ENCODE measurements at places on chromosomes 6 and 20. TPM values are rescaled to one million over a fixed set of nuclear protein-coding genes. Genes with fewer than 3 reads are reported as not detected.

GRCh38 chr6:125550892-125551291, 198.5 kb upstream of the HEY2 start:
- no peak for DNase-seq

GRCh38 chr6:6593867-6594468, 5.4 kb downstream of the LY86 start:
- no peak for DNase-seq

GRCh38 chr20:2292416-2293110, 3.2 kb upstream of the TGM3 start:
- DNase-seq: no peak

- DNase-seq: no peak
Measured at GRCh38 chr6:56671160-56671559, 28.5 kb upstream of the DST start.

GRCh38 chr6:163324326-163324687, 90.2 kb upstream of the QKI start:
- no peak for DNase-seq

- no peak for DNase-seq
Measured at GRCh38 chr6:90193359-90193758, 103.3 kb downstream of the BACH2 start.

GRCh38 chr6:110778333-110778732, 36.9 kb downstream of the CDK19 start:
- no peak for DNase-seq

PI3 gene
- not detected for total RNA-seq

DNA sequence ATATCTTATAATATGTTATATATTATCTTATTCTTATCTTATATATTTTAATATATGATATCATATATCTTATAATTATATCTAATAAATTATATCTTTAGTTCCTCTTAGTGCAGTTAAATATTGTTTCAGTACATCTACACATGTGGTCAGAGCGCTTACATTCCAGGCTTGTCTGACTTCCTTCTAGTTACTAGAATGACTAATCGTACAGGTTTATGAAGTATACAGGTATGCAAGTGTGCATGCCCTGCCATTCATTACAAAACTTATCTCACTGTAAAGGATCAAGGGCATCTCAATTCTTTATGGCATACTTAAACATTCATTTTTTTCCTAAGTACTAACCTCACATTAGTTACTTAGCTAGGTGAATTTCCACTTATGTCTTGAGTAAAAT, 1278.0 kb upstream of the MAP3K7 start:
- DNase-seq: no peak

OTOR gene
- not detected for total RNA-seq

DNA sequence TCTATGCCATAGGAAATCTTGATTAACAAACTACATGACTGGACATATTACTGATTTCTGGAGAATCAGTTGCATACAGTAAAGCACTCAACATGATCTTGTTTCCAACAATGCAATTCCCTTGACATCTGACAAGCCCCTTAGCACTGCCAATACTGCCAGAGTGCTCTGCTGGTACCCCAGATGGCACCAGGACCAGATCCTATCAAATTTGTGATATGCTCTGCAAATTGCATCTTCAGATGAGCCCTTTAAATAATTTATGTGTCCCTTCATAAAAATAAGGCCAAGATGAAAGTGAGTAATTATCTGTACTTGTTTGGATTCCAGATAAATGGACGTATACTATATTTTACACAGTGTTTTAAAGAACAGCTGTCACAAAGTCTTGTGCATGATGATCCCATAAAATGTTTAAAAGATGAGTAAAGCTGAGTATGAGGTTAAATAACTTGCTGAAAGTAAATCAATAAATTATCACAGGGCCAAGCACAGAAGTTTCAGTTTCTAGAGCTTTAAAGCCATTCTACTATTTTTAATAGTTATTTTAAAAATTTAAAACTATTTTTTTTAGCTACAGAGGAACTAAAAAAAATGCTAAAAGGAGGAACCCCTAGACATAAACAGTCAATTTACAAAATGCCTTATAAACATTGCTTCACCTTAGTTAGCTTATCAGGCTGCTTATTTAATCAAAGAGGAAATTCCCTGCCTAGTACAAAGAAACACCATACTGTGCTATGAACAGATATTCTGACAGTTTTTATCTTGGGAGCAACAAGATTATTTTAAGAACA, 42.1 kb downstream of the NUDT3 start:
- no peak for DNase-seq

OOEP gene
- not detected for total RNA-seq

- no peak for DNase-seq
Measured at GRCh38 chr20:33103556-33103955, 24.1 kb downstream of the BPIFB4 start.

DNA sequence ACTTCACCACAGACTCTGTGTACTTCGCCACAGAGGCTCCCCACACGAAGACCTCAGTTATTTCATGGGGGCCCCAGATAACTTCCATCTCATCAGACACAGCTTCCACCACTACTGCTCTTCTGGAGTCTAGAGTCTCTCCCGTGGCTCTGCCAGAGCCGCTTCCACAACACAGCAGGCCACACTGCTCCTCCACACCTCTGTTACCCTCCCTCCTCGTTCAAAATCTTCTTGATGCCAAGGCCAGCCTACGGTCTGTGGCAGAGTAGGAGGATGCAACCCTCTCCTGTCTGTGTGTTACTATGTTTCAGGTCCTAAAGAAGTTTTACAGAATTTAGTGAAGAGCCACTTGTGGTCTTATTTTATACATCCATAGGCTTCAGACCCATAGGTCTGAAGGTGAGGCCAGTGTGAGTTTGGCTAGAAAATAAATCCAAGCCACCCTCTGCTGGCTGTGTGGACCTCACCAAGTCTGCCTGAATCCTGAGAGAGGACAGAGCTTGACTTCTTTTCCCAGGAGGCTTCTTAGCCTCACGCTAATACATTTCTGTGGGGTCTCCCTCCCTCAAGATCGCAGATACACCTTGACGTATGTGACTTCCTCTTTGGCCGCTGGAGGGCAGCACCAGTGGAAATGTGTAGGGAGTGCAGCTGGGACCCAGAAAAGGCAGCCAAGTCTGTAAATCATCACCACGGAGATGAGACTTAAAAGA, 197.7 kb downstream of the FAXC start:
- DNase-seq: no peak

VAPB gene
- 37.7 TPM for total RNA-seq

LHFPL5 gene
- total RNA-seq: not detected

GRCh38 chr20:13042458-13042794, 33.7 kb downstream of the SPTLC3 start:
- no peak for DNase-seq

- no peak for DNase-seq
Measured at GRCh38 chr6:112338166-112338709, 8.9 kb upstream of the RFPL4B start.

DNA sequence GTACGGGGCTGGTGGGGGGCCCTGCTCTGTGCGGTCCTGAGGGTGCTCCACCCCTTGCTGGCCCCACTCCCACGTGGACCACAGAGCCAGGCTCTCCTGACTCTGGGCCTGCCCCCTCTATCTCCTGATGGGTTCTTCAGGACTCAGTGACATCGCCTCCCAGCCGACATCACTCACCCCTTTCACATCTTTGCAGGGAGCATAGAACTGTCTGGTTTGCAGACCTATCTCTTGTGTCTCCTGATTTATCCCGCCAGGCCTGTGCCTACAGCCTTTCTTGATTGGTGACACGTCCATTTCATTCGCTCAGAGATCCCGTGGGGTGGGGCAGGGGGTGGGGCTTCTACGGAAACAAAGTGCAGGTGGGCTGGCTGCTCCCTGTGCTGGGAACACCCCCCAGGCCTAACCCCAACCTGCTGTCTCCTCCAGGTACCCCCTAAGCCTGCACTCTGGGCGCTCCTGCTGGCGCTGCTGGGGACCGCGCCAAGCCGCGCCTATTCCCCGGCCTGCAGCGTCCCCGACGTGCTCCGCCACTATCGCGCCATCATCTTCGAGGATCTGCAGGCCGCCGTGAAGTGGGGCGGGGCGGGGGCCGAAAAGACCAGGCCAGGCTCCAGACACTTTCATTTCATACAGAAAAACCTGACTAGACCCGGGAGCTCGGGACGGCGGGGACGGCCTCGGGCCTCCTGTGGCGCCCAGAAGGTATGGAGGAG, 1.7 kb downstream of the C20orf204 start:
- no peak for DNase-seq

GRCh38 chr6:33007831-33008400, 1.5 kb downstream of the HLA-DOA start:
- no peak for DNase-seq

DNA sequence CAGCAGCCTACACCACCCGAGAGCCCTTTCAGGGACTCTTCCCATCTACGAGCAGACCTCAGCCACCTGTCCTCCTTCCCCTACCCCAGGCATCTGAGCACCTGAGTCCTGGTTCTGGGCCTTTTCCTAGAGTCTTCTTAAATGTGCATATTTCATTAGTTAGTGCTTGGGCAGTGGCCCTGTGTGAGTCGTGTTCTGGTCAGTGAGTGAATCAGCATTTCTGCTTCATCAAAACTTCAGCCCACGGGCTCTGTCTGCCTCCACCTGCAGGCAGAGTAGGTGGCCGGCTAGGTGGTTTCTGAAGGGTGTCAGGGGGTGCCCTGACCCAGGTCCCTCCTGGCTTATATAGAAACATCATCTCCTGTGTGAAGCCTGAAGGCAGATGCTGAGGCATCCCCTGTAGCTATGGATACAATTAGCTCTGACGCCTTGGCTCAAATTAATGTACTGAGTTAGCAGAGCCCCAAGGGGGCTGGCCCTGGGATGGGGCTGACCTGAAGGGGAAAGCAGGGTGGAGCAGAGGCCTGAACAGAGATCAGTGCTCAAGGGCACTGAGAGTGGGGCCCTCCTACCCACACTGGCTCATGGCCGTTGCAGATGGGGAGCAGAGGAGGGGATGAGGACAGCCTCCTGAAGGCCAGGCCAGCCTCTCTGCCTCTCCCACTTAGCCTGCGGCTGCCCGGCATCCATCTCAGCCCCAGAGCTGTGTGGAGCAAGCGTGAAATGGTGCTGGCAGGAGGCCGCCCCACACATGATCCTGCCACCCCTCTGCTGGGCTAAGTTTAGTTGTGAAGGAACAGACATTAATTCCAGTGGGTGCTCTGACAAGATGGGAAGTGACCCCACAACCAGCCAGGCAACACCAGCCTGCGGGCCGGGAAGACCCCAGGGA, 13.6 kb downstream of the IP6K3 start:
- peak; percentile 68 for DNase-seq

DNA sequence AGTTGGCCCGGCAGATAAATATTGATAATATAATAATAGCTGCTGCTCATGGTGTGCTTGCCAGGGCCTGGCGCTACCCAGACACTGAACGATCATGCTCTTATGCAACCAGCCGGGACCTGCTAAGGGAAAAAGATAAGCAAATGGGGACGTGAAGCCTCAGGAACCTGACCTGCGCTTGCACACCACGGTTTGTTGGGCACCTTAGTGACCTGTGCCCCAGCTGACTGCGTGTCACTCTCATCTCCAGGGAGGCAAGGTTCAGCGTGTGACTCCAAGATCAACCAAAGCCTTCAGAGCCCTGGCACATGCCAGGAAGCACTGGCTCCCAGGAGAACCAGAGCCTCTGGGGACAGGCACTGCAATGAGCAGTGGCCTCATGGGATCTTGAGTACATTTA, 111.1 kb downstream of the AGPAT4 start:
- no peak for DNase-seq

FKBP5 gene
- 665 TPM for total RNA-seq

GABRR2 gene
- not detected for total RNA-seq

RAB32 gene
- total RNA-seq: 3.4 TPM

- no peak for DNase-seq
Measured at GRCh38 chr20:10558635-10559187, 115.1 kb downstream of the JAG1 start.

DNA sequence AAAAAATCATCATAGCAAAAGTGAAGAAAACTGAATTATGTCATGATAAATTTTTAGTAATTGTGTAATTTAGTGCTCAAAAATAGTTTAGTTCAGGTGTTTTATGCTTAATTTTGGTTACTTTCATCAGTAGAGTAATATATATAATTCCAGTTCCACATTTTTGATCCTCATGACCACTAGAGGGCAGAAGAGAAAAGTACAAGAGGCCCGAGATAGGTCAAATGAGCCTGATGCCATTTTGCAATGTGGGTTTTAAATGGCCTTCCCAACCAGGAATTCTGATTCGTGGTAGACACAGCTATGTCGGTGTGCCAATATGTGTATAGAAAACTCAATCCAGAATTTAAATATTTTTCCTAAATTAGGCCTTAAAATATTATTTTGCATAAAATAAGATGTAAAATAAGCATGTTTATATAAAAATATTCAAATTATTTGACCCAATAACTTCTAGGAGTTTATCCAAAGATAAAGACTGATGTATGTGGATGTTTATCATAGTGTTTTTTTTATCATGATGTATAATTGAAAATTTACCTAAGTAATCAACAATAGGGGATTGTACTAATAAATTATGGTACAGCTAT, 159.7 kb upstream of the RPS6KA2 start:
- no peak for DNase-seq

SLC4A11 gene
- 2.0 TPM for total RNA-seq

- no peak for DNase-seq
Measured at GRCh38 chr6:90065173-90065572, 170.9 kb downstream of the GJA10 start.

- DNase-seq: no peak
Measured at GRCh38 chr6:168123165-168123911, 44.3 kb upstream of the FRMD1 start.

Data from gastrocnemius medialis (tissue), 4 donors.